NCI-H69 (cell line): ENCODE measurements at places on chromosomes 1 and 21.

DNA sequence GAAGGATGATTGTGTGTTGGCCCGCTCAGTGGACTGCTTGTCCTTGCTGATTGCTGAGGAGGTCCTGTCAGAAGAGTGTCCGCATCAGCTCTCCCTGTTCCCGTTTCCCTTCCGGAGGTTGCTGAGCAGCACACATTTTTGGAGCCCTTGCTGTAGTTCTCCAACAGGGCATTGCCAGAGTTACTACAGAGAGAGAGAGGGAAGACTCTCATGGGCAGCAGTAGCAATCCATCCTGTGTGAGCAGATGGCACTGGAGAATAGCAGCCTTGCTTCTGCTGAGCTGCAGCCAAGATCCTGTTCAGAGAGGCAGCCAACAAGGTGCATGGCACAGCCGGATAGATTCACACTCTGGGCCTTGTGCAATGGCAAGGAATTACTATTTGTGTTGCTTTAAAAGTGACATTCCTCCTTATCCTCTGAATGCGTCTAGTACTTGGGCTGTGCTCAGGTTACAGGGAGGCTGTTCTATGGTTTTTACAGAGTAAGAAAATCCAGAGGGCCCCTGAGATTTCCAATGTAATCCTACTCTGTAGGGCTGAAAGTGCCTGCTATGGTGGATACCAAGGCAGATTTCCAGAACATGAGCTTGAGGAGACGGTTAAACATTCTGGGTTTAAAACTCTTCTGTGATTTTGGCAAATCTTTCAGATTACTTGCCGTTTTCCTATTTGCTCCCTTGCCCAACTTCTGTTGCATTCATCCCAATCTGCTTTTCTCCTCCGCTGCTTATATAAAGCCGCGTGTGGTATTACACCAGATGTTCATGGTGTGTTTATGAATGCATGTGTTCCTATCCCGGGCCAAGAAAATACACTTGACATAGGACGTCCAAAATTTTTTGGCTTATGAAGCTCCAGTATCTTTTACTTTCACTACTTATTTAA, 27.4 kb downstream of the AK4 start:
- DNase-seq, result no peak

- DNase-seq, result no peak
Measured at GRCh38 chr1:9100471-9101043, 28.3 kb downstream of the GPR157 start.

GRCh38 chr21:46017695-46018094, 36.1 kb downstream of the COL6A1 start:
- DNase-seq, result no peak

DNA sequence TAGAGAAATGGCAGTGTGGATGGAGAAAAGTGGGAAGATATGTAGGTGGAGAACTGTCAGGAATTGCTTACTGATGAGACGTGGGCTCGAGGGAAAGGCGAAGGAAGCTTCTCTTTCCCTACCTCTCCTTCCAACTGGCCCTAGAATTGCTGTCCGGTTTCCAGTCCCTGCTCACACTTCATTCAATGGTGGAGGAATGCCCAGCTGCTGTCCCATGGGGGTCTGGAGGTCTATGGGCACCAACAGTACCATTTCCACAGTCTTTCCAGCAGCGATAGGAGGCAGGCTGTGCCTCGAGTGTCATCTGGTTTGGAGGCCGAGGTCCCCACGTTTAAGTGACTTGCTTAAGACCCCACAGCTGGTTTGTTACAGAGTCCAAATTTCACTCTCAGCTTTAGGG, 31.5 kb upstream of the CD1D start:
- no peak for DNase-seq

DNA sequence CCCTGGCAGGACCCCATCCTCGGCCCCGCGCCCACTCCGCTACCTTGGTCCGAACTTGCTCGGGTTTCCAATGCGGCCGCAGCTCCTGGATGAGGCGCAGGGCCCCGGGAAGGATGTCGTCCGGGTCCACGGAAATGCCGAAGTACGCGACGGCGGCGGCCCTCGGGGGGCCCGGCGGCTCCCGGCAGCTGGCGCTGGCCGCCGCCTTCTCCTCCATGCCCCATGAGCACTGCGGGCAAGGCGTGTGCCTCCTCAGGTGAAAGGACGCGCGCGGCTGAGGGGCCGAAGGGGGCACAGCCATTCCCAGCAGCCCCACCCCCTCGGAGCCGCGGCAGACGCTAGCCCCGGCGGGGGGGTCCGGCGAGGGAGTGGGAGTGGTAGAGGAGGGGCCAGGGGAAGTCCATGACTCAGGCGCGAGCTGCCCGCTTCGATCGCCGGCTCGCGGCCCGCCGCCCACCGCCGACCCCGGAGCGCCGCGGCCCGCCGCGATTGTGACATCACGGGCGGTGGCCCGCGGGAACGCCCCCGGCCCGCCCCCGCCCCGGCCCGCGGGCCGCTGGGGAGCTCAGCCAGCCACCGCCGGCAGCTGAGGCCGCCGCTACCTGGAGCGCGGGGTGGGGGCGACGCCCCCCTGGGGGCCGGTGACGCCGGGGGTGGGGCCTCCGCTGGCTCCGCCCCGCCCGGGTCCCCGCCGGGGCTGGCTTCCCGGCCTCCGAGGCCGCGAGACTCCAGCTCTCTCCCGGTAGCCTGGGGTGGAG, at the start of gene ETNK2:
Gene ETNK2 (minus strand): TSS at position 493 of the 758 bp plus-strand sequence. CDS start 192 bp downstream, at position 301.
- DNase-seq, result peak; percentile 87

GRCh38 chr1:233614743-233615521, 1.0 kb downstream of the KCNK1 start:
- no peak for DNase-seq

DNA sequence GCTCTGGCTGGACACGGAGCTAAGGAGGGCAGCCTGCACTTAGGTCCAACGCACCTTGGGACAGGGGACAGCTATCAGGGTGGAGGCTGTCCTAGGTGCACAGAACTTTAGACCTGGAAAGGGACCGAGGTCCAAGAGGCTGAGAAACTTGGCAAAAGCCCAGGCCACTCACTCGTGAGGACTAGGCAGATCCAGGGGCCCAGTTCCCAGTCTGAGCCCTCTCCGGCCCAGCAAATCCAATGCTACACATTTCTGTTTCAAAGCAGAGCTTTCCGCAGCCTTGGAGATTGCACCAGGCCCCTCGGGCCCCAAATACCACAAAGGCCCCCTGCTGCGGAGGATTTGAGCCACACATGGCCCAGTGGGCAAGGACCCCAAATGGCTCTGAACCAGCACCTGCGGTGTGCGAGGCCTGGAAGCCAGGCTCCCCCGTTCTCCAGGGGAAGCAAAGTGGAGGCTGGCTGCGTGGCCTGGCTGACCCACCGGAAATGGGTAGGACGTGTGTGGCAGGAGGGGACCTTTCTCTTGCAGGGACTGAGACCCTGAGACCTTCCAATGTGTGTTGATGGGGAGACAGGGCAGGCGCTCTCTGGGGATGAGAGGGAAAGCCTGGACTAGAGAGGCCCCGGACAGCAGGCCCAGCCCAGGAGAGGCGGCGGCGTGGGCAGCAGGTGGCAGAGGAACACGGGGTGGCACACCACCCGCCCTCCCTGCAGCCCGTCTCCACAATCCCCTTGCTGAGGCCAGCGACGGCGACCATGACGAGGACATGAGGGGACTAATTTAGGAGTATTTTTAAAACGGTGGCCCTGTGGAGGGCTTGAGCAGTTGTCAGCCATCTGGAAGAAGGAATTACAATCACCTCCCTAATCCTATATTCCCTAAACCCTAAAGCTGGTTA, 118.7 kb downstream of the CASZ1 start:
- DNase-seq, result no peak

DNA sequence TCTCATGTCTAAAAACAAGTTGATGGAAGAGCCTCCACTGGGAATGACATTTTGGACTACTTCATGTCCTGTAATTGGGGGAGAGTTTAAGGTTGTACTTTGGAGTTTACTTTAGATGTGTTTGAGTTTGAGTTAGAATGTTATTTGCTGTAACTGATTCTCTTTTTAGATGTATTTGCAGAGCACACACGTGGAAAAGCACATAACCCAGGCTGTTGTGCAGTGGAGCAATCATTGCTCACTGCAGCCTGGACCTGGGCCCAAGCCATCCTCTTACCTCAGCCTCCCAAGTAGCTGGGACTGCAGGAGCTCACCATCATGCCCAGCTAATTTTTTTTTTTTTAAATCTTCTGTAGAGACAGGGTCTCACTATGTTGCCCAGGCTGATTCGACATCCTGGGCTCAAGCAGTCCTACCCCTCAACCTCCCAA, 36.7 kb upstream of the SH3D21 start:
- DNase-seq, result peak; percentile 0

DNA sequence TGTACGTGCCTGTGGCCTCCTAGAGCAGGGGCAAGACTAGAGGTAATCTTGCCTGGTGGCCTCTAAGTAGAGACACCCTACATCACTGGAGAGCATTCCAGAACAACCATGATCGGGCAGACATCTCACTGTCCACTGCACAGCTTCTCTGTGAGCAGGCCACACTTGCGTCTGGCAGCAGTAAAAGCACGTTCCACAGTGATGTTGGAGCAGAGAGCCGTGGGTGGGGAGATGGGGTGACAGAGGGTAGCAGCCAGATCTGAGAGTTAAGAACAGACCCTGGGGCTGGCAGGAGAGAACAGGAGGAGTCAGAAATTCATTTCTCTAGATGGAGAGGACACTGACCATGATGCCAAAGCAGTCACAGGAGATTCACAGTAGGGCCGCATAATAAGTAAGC, 293.0 kb downstream of the HHAT start:
- no peak for DNase-seq
